Nephron progenitor cell (in vitro differentiated cells): ENCODE measurements at places on chromosomes 4 and X.

GRCh38 chr4:43766648-43767047 lies 682.0 kb downstream of the KCTD8 start:
- DNase-seq: no peak

- no peak for DNase-seq
Observed at GRCh38 chr4:70714079-70714887, 7.5 kb upstream of the RUFY3 start.

GRCh38 chr4:158130204-158130603 lies 42.6 kb downstream of the GASK1B start:
- DNase-seq: no peak

- peak; percentile 14 for DNase-seq
Observed at GRCh38 chr4:158667651-158668198, 4.0 kb downstream of the C4orf46 start.

DNA sequence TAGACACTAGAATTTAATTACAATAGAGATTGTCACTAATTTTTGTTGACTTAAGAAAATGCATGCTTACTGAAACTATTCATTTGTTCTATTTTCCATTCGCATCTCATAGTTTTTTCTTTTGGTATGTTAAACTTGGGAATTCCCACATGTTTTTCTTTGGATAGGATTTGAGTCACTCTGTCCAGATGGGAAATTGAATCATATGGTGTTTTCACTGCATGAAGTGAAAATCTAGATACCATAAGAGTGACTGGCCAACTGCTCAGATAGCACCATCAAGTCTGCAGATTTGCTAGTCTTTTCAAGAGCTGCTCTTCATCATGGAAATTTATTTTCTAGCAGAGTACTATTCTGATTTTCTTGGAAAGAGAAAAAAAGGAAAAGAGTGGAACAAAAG lies 172.6 kb downstream of the FAM47B start:
- no peak for DNase-seq

DNA sequence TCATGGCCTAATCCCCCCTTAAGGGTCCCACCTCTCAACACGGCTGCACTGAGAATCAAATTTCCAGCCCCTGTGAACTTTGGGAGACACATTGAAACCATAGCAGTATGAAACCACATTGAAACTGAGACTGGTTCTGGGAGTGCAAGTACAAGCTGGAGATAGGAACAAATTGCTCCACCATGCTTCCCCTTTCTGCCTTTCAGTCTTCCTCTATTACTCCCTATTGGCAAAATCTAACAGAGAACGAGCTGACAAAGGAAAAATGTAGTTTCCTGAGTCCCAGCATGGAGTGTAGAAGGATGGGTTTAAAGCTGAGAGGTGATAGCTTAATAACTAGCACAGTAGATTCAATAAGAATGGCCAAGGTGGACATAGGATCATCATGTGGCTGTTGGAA lies 161.7 kb upstream of the RPL34 start:
- DNase-seq: no peak

DNA sequence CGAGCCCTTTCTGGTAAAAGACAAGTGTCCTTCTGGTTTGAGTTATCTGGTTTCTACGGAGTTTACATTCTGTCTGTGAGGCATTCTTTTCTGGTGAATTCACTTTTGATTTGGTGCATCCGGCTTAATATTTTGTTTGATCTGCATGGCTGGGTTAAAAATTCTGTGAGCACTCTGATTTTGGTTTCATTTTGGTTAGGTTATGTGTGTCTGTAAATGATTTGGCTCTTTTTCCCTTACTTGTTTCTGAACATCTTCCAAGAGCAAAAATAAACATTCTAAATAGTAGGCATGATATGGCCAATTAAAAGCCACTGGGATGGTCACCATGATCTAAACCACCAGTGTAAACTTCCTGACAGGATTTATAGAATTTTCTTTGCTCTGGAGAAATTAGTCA lies 85.7 kb upstream of the PTPN13 start:
- no peak for DNase-seq

DNA sequence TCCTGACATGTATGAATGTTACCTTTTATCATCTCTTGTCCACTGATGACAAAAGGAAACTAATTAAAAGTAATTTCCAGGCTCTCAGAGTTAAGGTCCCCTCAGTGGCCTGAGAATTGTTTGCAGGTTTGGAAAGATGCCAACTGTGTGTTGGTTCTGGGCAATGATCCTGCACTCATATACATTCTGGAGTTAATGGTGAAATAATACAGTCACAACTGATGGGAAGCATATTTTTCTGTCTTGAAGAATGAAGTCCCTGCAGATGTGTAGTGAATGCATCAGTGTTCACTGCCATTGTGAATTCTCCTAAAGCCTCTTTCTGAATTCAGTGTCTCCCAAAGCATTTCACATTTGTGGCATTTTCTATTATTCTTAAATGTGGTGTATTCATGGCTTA lies 238.1 kb upstream of the PPP1R2C start:
- DNase-seq: no peak

GRCh38 chrX:69177511-69178162 lies 12.4 kb upstream of the PJA1 start:
- DNase-seq: no peak

- no peak for DNase-seq
Observed at GRCh38 chr4:122229857-122230256, 77.7 kb downstream of the BLTP1 start.

- no peak for DNase-seq
Observed at GRCh38 chr4:162952232-162952631, 214.5 kb downstream of the NAF1 start.

DNA sequence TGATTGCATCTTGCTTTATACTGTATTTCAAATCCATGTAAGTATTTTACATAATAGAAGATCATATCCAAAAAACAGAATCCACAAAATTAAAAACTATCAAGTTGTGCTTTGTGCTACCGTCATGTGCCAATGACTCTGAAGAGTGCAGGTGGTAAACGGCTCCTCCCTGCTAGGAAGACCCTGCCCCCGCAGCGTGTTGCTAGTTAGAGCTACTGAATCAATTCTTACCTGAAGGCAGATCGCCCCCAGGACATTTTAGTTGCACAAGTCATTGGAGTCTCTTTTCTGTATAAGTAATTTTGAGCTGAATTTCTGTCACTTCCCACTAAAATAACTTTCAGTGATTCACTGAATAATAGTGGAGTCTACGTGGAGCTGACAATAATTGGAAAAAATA lies 599.5 kb upstream of the ZFP42 start:
- DNase-seq: no peak

DNA sequence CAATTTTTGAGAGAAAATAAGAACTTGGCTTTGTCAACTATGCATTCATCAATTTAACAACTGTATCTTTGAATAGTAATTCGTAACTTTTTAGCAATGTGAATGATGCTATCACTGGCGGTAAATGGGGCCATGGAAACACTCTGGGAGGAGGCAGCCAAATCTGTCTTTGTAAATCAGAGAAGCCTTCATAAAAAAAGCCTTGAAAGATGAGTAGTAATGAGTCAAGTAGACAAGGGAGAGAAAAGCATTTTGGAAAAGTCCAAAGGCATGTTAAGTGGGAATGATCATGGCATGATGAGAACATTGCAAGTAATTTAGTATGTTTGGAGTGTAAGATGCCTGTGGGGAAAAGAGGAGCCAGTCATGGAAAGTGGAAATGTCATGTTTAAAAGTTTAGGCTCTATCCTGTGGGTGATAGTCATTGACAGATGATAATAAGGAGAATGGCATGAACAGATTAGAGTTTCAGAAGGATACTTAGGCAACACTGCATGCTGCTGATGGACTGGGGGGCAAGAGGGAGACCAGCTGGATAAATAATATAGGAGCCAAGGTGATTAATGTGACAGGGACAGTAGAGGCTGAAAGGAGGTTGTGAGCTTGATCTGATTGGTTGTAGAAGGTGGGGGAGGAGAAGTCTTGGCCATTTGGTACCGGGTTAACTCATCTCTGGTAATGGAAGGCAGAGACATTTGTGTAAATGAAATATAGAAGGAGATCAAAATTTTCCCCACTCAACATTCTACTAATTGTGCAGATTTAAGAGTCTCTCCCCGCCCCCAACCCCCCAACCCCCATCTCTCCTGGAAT lies 16.3 kb downstream of the SPRY1 start:
- DNase-seq: no peak

- no peak for DNase-seq
Observed at GRCh38 chr4:159149666-159150065, 46.8 kb downstream of the RAPGEF2 start.

DNA sequence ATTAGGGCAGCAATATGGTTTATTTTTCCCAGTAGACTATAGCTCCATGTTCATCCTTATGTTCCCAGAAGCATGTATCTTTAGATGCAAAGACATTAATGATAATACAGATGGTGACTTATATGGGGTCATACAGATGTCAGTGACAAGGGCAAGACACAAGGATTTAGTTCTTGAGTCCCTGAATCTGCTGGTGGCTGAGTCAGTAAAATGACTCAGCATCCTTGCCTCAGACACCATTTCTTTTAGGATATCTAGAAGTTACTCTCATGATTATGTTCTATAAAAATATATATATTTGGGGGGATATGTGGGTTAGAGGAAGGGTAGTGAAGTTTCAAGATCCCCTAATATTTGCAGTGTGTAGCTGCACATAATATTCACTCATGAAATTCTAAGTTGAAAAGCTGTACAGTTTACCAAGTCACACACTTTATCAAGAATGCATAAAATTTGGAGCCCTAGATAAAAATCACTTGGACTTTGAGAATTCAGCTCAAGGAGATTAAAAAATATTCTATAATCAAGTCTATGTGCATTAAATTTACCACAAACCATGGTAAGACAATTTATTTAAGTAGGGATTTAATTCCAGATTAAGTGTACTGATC lies 101.9 kb downstream of the LNX1 start:
- no peak for DNase-seq

- no peak for DNase-seq
Observed at GRCh38 chr4:82373486-82373815, 340 bp downstream of the HNRNPD start.

GRCh38 chr4:110518889-110519490 lies 43.0 kb downstream of the ENPEP start:
- peak; percentile 33 for DNase-seq

GRCh38 chr4:57498251-57498650 lies 388.1 kb upstream of the IGFBP7 start:
- DNase-seq: no peak

DNA sequence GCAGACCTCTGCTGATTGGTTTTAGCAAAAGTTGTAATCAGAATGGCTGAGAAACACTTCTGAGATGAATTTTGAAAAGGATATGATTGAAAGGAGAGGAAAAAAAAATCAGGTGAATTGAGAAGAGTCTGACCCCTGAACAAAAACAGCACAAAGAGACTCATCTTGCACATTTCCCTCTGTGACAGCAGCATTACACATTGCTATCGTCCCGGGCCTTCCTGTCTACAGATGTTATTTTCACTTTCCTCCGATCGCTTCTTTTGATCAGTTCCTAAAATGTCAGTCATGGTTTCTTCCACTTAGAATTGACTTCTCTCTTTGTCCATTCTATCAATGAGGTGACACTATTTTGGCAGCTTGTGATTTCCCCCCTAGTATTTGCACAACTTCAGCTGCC lies 262.6 kb downstream of the GPC3 start:
- no peak for DNase-seq

GRCh38 chr4:109359040-109359646 lies 56.7 kb upstream of the COL25A1 start:
- no peak for DNase-seq

DNA sequence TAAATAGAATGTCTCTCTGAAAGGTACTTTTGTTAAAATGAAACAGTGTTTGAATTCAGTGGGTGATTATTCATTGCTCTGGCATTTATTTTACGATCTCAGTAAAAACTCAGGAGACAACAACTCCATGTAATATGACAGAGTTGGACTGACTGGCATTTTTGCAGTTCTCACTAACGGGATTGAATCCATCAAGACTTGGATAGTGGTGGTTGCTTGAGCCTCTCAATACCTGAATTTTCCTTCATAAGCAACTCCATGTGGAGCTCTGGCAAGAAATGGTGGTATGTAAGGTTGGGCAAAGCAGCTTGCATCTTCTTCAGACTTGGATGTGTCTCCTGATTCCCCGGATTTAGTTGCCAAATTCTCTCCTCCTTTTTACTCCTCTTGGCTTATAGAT lies 72.7 kb downstream of the FRMPD4 start:
- DNase-seq: no peak

DNA sequence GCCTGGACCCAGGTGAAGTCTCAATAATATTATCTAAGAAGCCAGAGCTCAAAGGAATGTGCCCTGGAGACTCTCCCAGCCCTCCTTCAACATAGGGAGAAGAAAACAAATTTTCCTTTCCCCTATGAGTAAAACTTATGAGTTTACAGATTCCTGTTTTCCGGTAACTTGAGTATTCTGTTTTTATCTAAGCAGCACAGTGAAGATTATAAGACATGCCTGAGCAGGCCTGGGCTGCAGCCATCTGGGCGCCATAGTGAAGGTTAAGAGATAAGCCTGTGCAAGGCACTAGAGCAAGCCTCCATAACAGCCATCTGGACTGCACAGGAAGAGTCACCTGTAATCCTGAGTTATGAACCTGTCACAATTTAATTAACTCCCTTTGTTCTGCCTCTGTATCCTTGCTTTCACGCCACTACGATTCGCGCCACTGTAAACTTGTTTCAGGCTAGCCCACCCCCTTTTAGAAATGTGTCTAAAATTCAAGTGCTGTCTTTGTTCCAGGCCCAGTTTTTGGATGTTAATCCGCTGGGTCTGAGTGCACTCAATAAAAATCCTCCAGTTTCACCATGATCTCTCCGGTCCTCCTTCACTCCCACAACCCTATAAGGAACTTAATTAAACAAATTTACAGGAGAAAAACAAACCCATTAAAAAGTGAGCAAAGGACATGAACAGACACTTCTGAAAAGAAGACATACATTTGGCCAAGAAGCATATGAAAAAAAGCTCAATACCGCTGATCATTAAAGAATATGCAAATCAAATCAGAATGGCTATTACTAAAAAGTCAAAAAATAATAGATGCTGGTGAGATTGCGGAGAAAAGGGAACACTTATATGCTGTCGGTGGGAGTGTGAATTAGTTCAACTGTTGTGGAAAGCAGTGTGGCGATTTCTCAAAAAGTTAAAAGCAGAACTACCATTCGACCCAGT lies 189.5 kb downstream of the APBB2 start:
- DNase-seq: no peak

DNA sequence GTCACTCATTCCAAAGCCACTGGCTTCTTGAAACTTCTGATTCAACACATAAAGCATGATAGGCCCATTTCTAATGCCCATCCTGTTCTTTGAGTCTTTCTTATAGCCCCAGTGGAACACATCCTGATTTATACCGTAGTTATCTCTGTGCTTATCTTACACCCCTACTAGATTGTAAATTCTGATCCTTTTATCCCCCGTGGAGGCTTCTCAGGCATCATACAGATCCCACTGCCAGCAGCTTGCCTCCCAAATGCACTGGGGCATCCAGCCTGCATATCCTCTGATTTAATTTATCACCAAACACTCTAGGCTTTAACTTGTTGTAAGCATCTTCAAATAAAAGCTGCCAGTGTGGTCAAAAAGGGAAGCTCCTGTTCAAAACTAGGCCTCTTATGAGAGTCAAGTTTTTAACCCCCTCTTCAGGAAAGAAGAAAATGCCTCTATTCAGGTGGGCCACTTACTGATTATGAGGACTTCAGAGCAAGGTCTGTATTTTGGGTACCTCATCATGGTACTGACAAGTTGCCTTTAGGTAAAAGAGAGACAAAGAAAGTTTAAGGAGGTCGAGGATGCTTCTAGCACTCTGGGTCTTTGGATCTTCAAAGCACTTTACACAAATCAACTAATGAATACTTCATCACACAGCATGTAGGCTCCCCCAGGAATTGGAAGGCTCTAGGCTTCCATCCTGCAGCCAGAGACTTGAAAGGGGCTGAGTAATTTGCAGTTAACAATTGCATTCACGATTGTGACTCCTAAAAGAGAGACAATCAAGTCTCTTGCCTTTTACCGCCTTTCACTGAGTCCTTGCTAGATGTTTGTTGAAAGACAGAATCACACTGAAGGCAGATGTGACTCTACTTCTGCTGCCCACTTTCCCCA lies 95.8 kb upstream of the LDB2 start:
- no peak for DNase-seq
